LoVo (cell line): ENCODE measurements at places on chromosomes 4 and X.

DNA sequence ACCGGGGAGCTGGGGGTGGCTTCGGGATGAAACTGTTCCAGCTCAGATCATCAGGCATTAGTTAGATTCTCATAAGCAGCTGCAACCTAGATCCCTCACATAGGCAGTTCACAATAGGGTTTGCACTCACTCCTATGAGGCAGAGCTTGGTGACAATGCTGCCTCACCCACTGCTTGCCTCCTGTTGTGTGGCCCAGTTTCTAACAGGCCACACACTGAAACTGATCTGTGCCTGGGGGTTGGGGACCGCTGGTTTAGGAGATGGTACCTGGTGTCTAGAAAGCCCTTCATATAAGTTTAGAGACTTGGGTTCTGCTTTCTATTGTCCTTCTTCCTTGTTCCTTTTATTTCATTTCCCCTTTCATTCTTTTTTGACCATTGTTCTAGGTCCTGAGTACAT, 234.2 kb downstream of the FRAS1 start:
- no peak for DNase-seq

- no peak for DNase-seq
Observed at GRCh38 chrX:48694776-48695533, 1.6 kb upstream of the SUV39H1 start.

- peak; percentile 50 for DNase-seq
Observed at GRCh38 chrX:115030625-115031024, 13.2 kb upstream of the IL13RA2 start.

DNA sequence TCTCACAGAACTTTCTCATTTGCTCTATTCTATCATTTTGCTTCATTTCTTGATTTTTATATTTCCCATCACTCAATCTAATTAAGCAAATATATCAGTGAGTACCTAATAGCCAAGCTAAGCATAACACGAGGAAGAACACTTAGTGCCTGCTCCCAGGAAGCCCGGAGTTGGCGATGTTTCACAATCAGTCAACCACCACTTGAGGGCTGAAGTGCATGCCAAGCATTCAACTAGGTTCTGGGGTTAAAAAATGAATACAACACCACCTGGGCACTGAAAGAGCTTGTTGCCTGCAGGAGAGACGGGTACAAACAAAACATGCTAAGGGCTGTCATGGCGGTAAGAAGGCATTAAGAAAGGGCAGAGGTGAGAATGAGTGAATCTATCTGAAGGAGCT, 47.5 kb downstream of the UCHL1 start:
- no peak for DNase-seq

GRCh38 chrX:94162971-94163370, 489.0 kb downstream of the FAM133A start:
- DNase-seq, result no peak

DNA sequence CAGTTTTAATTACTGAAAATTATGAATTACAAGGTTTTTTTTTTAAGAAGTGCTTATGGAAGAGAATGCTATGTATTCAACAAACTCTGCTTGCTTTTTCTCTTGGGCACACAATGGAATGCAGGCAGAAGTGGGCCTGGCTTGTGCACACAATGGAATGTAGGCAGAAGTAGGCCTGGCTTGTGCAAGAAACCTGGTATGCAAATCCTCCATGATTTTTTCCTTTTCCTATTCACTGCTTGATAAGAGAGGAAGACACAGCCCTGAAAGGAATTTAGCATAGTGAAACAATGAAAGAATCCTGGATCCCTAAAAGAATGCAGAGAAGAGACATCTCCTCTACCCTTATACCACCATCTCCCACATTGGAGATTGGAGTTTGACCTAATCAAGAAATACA, 138.4 kb downstream of the COL25A1 start:
- no peak for DNase-seq

DNA sequence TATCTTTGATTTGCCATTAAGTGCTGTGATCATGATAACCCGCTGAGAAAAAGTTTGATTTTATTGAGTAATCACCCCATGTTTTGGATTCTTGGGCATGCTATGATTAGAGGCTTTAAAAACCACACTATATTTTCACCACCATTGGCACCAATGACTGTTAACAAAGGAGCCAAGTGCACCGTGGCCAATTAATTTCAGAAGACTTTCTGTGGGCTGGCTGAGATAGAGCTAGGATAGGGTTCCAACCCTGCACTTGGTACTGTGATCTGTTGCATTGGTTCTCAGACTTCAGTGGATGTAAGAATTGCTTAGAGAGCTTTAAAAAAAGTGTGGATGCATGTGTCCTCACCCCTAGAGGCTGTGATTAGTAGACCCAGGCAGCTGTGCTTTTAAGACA, 32.4 kb downstream of the OCRL start:
- DNase-seq, result no peak

DNA sequence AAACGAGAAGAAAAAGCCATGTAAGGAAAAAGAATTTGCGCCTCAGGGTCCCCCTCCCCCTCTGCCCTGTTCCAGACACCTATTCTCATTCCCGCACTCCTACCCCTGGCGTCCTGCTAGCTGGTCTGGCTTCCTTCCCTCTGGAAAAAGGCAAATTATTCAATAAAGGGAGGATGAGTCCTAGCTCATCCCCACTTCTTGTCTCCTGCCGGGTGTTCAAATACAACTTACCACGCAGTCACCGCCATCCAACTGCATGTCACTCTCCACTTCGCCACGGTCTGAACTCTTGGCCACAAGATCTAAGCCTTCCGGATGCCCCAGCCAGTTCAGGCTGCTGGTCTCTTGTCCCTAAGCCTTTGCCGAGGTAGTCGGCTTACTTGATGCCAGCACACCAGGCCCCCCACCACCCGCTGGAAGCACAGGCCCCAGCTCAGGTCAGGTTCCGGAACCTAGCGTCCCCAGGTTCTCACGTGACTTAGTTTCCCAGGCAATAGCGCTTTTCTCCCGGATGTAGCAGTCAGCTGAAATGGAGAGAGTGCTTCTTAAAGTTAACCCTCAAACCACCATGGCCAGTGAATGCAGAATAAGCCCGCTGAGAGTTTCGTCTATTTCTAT, 209.6 kb upstream of the SPIN4 start:
- peak; percentile 67 for DNase-seq
